ENCODE measurements at places on chromosomes 4 and X.

- DNase-seq, result peak; percentile 72
Observed at GRCh38 chrX:22081475-22082092, 49.5 kb downstream of the PHEX start.

- no peak for DNase-seq
Observed at GRCh38 chrX:108456971-108457477, 17.4 kb downstream of the COL4A5 start.

- DNase-seq, result peak; percentile 73
Observed at GRCh38 chrX:68196939-68197791, 236.1 kb downstream of the OPHN1 start.

- no peak for DNase-seq
Observed at GRCh38 chrX:33188286-33188685, 23.1 kb downstream of the DMD start.

GRCh38 chr4:71186566-71187403 is 152.0 kb upstream of the SLC4A4 start:
- DNase-seq, result peak; percentile 91

DNA sequence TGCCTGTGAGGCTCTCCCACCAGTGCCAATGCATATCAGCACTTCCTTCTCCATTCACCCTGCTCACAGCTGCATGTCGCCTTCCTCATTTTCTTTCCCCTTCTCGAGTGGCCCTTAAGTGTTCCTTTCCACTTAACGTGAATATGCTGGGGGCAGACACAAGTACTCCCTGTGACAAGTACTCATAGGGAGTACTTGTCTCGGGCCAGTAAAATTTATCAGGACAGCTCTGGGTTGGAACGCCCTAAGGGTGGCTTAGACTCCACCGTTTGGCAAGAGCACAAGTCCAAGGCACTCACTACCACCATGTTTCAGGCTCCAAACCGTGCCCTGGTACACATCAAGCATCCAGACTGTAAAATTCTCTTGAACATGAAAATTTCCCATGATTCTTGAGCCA is 3.9 kb upstream of the LDOC1 start:
- DNase-seq, result no peak

DNA sequence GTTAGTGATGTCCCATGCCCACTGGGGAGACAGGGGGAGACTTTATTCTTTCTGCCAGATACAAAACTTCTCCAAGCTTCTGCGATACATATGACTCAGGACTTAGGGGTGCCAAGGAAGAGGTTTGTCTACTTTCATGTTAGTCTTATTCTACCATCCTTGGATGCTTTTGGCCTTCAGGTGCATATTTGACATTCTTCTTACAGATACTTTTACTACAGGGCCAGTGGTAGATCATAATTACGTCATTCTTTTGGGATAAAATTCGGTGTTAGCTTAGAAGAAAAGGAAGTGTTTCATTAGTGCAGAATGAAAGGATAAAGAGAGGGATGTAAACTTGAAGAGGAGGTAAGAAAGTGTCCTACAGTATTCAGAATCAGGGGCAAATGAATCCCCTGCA is 245.2 kb downstream of the THOC2 start:
- DNase-seq, result peak; percentile 4

- DNase-seq, result peak; percentile 92
Observed at GRCh38 chr4:84503495-84504437, 4.7 kb upstream of the NKX6-1 start.

GRCh38 chr4:173272996-173273395 is 61.2 kb downstream of the HMGB2 start:
- DNase-seq, result peak; percentile 73

GRCh38 chr4:139142980-139143379 is 34.0 kb downstream of the ELF2 start:
- no peak for DNase-seq

All from adipocyte (in vitro differentiated cells).